ENCODE measurements at places on chromosomes 3 and 15.

- no peak for DNase-seq
Observed at GRCh38 chr15:96576596-96576995, 246.1 kb downstream of the NR2F2 start.

- no peak for DNase-seq
Observed at GRCh38 chr15:51083641-51084166, 11.0 kb downstream of the TNFAIP8L3 start.

- no peak for DNase-seq
Observed at GRCh38 chr3:14725564-14726440, 50.9 kb downstream of the C3orf20 start.

DNA sequence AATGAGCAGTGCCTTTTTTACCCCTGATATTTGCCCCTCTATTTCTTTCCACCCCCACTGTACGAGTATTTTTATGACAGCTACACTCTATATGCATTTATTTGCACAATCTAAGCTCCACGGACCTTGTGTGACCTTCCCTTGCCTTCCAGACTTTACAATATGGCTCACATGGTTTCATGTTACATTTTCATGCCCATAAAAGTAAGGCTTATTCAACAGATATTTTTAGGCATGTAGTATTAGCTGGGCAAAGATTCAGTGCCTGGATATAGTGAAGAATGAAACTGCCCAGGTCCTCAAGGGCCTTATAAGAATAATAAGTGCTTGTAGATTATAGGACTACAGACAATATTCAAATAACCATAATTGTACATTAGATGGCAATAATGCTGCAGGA is 481.9 kb upstream of the CNTN4 start:
- DNase-seq: no peak

- no peak for DNase-seq
Observed at GRCh38 chr3:4581124-4581424, 87.9 kb downstream of the ITPR1 start.

DNA sequence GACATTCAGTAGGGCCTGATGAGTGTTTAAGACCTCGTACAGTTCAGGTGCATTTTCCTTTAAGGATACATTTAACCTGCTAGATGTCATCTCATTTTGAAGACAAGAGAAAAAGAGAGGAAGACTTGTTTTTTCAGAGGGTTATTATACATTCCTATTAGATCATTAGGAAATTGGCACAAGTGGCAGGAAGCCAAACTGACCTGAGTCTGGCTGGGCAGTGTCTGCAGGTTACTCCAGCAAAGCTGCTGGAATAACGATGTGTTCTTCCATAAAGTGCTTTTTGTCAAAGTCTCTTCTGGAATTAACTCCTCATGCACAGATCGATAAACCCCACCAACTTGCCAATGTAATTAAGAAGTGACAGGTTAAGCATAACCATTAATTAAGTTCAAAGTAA is 396.4 kb upstream of the TPRG1 start:
- no peak for DNase-seq

- no peak for DNase-seq
Observed at GRCh38 chr3:160065282-160065681, 76.6 kb downstream of the IL12A start.

GRCh38 chr3:182715006-182715405 is 78.3 kb upstream of the ATP11B start:
- DNase-seq: no peak

- DNase-seq: peak; percentile 67
Observed at GRCh38 chr3:50436114-50436674, 67.2 kb downstream of the CACNA2D2 start.

DNA sequence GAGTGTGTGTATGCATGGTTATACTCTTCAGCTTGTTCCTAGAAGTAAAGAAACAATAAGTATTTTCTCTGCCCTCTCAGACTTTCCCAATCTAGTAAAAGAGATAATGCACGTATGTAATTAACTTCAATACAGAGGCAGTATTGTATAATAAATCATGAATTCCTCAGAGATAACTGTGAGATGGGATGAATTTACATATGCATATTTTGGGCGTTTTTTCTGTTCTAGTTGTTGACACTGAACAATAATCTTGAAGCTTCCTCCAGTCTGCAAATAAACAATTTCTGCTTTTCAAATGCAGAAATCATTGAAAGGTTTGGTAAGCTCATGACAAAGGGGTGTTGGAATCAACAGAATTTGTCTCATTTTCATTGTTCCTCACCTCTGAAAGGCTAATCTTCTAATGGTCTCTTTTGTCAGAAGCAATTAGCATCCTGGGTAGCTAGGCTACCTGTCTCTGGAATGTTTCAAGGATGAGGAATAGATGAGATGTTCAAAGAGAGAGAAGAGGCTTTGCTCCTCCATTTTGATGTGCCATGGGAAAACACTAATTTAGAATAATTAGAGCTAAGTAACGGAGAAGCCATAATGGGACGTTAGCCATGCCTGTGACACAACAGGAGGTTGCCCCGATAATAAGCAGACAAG is 43.3 kb upstream of the SIAH2 start:
- no peak for DNase-seq

DNA sequence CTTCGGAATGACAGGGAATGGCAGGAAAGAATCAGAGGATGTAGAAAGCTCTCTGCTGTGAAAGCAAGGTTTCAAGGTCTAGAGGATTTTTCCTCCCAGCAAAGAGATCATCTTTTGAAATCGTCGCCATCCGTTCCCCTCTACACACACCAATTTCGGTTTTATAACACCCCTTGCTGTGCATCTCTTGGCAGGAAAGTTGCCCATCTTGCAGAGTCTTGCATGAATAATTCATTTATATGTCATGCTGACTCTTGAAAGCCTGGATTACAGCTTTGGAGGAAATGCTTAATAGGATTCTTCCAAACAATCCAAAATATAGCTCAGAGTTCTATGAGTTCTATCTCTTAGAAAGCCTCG is 262.7 kb downstream of the CHL1 start:
- no peak for DNase-seq

GRCh38 chr3:120678331-120678947 is 3.6 kb downstream of the HGD start:
- DNase-seq: no peak

GRCh38 chr3:177733233-177733632 is 536.0 kb upstream of the TBL1XR1 start:
- DNase-seq: no peak

- DNase-seq: no peak
Observed at GRCh38 chr3:171046760-171047159, 20.2 kb upstream of the SLC2A2 start.

GRCh38 chr3:182108371-182108770 is 396.6 kb downstream of the SOX2 start:
- no peak for DNase-seq

- DNase-seq: no peak
Observed at GRCh38 chr3:72663429-72663828, 184.8 kb downstream of the SHQ1 start.

- DNase-seq: no peak
Observed at GRCh38 chr3:15933439-15934139, 135.8 kb upstream of the ANKRD28 start.

- no peak for DNase-seq
Observed at GRCh38 chr3:135740211-135740610, 225.3 kb upstream of the PPP2R3A start.

DNA sequence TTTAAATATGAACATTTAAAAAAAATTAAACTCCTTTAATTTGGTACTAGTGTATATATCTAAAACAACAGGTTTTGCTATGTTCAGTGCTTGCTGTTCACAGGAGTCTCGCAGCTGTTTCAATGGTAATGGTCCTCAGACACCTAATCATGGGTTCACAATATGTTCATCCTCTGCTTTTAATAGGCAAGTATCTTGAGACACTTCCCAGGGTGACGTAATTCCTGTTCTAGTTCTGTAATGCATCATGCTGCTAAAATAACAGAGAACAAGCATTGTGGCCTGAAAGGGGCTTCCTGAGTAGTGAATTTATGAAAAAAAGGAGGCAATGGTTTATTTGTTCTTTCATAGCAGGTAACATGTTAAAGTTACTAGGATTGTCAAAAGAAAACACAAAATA is 625.2 kb upstream of the GBE1 start:
- DNase-seq: no peak

GRCh38 chr3:141392897-141393734 is 24.8 kb downstream of the ZBTB38 start:
- DNase-seq: peak; percentile 52

DNA sequence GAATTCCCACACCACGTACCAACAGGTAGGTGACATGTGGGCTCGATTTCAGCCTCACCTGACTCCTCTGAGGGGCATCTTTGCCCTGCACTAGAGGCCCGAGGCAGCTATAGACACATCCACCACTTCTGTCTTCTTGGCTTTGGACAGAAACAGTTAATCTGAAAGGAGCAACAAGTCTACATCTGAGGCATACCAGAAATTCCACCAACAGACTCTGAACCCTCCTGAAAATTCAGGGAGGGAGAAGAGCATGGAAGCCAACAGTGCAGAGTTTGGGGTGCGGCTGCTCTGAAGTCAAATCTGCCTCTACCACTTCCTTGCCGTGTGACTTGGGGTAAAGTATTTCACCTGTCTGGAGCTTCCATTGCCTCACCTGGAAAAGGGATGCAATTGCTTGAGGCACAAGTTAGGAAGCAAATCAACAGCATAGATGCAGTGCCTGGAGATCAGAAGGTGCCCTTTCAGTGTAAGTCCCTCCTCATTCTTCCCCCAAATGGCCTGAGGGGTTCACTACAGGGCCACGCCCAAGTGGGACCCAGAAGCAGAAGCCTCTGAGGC is 119.8 kb downstream of the SHQ1 start:
- DNase-seq: no peak

DNA sequence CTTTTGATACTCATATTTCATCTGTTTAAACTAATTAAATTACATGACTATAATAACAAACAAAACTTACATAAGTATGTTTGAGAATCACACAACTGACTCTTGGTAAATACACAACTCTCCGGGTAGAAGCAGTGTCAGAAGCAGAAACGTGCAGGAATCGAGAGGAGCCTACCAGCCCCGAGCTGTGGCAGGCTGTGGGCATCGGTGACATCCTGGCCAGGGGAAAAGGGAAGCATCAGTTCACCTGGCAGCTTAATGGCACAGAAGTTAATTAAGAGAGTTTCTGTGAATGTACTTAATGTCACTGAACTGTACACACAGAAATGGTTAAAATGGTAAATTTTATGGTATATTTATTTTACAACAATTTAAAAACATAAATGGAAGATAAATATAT is 90.2 kb downstream of the CRTC3 start:
- no peak for DNase-seq

DNA sequence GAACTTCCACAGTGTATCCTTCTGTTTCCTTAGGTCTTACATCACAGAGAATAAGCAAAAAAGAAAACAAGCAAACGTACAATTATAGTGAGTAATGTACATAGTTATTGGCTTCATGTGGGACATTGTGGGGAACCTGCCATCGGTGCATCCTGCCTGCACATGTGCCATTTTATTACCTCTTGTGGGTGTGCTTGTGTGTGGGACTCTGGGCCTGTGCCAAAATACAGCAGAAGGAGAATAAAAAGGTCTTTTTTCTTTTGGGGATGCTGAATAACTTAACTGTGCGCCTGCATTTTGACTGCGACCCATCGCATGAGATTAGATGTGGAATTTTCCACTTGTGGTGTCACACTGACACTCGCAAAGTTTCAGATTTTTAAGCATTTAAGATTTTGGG is 169.6 kb upstream of the DCBLD2 start:
- no peak for DNase-seq

DNA sequence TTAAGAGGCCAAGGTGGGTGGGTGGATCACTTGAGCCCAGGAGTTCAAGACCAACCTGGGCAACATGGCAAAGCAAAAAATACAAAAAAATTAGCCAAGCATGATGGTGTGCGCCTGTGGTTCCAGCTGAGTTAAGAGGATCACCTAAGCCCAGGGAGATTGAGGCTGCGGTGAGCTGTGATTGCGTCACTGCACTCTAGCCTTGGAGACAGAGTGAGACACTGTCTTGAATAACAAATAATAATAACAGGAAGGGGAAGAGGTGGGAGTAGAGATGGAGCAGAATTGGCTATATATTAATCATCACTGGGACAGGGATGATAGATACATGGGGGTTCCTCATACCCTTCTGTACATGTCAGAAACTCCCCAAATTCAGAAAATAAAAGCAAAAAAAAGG is 23.8 kb upstream of the NMB start:
- no peak for DNase-seq

GRCh38 chr3:89314454-89315098 is 207.2 kb downstream of the EPHA3 start:
- DNase-seq: no peak

DNA sequence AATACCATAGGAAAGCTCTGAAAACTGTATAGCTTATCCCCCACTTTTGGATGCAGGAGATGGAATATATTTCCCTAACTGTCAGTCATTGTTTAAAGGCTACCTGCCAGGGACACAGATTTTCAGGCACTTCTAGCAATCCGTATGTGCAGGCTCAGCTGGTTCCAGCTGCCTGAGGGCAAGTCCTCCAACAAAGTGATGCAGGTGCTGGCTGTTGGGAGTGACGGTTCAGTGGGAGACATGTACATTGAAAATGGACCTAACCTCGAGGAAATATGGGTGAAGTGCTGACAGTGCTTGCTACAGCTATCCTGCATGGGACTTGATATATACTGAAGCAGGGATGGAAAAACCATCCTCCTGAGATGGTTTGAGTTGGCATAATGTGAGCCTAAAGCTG is 153.1 kb upstream of the GAP43 start:
- DNase-seq: no peak

DNA sequence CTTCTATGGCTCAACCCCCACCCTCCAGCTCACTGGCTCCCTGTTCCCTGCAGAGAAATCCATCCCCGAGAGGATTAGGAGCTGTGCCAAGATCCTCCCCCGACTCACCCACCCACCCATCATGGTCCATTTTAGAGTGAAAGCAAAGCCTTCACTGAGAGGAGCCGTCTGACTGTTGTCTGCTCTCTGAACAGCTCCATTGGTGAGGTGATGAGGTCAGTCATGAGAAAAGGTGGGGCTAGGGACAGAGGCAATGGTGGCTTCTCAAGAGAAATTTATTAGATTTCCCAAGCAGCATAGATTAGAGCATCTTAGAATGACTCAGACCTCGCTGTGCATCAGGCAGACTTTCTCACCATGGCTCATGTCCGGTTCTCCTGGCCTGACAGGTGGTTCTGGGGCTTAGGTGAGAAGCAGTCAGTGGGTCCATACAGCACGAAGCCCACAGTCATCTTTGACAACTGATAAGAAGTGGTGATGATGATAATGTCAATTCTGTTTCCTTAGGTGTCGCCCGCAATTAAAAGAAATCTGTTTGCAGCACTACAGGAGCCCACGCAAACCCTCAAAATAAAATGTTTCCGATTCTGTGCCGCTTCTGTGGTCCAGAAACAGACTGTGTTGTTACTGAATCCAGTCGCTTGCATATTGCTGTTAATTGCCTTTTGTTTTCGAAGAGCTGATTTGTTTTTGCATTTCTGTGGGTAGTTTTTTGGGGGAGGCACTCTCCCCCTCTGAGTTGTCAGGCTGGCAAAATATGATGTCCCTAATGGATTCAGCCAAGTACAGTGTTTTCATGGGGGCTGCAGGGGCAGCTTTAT is 24.8 kb upstream of the RHO start:
- DNase-seq: no peak

DNA sequence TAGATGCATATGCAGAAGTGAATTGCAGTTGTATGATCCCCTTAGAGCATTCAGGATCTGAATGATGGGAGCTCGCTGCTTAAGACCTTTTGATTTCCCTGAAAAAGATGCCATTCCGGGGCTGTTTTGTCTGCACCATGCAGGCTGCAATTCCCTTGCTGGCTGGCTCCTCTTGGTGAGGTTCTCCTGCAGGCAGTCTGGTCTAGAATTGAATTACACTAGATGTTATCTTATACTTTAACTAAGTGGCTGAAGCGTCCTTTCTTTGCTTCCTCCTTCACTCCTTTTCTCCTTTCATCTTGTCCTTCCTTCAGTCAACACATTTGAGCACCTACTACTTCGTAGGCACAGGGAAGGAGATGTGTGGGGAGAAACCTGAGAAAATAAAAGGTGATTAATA is 18.6 kb upstream of the MYZAP start:
- DNase-seq: no peak

Measured in left hindlimb (tissue), 1 donor.